HT-29 (cell line): ENCODE measurements at places on chromosomes 5 and 9.

GRCh38 chr5:67693956-67694809 is 497.6 kb upstream of the CD180 start:
- no peak for DNase-seq

GRCh38 chr9:29069376-29069775 is 1496.1 kb upstream of the C9orf72 start:
- no peak for DNase-seq

DNA sequence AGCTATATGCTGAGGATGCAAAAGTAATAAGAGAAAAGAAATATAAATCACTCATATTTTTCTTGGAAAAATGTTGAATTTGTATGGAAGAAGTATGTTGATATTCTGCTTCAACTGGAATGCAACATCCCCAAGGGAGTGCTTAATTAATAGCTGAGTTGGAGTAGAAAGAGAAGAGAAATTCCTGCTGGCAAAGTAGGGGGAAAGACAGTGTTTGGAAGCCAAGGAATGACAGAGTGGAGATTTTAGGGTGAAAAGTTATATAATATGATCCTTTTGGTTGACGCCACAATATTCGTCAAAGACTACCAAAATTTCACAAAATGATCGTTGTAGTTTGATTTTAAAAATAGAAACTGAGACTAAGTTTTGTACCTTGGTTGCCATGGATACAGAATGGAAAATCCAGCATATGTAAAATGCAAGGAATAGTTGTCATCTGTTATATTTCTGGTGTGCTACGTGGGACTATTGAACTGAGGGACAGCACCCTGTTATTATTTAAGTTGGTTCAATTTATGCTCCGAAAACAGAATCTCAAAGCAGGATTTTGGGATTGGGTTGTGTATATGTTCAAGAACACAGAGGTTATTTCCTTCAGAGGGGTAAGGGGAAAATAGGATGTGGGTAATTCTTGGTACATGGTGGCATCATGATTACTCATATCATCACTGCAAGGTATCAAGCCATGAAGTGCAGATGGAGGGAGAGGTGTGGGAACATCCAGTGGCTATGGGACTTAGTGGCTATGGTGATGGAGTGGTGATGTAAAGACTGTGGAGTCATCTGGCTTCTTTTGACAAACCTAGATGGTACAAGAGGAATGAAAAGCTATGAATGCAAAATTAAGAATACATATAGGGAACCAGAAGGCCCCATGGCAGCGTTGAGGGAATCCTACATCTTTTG is 61.0 kb downstream of the SUB1 start:
- no peak for DNase-seq

DNA sequence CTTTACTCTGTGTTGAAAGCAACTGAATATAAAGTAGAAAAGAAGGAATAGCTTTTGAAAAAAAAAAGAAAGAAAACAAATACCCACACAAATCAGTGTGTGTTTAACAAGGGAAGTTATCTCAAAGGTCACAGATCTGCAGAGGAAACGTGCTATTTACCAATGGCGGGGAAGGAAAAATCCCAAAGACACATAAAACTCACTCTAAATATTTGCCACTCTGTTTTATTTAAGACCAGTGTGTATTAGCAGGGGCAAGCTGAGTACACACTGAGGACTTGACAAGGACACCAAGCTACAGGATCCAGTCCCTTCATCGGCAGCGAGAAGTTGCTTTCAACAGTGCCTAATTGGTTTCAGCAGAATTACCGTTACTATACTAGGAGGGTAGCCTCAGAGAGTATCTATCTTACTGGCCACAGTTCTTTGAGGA is 252.5 kb downstream of the DEPDC1B start:
- DNase-seq, result no peak

DNA sequence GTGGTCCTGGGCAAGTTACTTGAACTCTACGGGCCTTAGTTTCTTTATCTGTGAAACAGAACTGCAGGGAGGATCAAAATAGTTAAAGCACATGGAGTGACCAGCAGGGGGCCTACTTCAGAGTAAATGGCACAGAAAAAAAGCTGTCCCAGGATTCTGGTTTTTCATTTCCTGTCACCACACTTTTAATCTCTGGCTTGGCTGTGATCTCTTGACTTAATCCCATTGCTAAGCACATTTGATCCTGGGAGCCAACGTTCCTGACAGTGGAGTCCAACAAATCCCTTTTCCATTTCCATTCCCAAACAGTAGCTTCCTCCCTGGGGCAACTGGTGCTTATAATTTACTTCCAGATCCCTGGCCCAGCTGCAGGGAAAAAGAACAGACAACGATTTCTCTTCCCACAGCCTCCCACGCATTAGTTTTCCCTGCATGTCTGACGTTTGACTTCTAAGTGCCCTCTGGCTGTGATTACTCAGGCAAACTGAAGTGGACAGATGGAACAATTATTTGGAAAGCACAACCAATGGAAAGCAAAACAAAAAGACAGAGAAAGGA is 136.5 kb upstream of the STK32A start:
- peak; percentile 62 for DNase-seq
